Stimulated activated CD4-positive, alpha-beta T cell treated with anti-CD3 and anti-CD28 coated beads, Interleukin-1b, Interleukin-23, amount 100 ng/mL, for 24 hours (primary cell): ENCODE measurements at places on chromosomes 3 and 15.

DNA sequence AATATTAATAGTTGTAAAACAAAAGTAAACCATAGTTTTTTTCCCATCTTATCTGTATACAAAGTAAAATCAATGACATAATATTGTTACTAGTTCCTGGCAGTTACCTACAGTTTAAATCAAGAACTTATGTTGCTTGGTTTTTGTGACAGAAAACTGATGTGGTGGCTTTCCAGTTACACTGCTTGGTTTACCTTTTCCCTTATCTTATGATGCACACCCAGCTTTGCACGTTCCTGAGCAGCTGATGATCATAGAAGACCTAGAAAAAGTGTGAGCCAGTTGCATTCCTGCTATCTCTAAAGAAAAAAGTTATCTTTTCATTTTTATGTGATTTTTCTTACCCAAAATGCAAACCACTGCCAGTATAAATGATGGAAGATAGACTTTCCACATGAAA is 36.4 kb upstream of the LAMP3 start:
- DNase-seq = no peak

- DNase-seq = no peak
These were observed 9.2 kb downstream of the ILDR1 start for GRCh38 chr3:122012821-122013220.

GRCh38 chr3:50163572-50164455 is 8.7 kb downstream of the SEMA3F start:
- DNase-seq = no peak

DNA sequence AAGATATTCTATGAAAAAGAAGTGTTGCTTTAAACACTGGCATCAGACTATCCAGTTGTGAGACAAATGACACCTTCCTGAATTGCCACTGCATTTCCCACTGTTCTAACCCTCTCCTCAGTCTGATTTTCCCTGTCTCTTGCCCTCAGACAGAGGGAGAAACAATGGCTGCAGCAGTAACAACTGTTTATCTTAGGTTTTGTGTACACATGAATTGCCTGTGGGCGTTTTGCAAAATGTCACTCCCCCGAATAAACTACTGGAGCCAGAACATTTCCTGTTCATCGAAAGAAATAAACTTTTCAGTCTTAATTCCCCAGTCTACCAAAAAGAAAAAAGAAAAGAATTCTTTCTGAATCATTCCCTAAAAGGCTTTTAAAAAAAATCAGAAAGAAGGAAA is 155.1 kb downstream of the MAGI1 start:
- DNase-seq = no peak

DNA sequence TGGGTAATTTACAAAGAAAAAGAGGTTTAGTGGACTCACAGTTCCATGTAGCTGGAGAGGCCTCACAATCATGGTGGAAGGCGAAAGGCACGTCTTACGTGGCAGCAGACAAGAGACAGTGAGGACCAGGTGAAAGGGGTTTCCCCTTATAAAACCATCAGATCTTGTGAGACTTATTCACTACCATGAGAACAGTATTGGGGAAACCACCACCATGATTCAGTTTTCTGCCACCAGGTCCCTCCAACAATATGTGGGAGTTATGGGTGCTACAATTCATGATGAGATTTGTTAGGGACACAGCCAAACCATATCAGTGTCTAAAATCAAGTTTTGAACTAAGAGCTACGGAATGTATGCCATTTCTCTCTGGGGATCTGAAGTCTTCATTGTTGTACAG is 354.8 kb upstream of the C2CD4B start:
- no peak for DNase-seq

DNA sequence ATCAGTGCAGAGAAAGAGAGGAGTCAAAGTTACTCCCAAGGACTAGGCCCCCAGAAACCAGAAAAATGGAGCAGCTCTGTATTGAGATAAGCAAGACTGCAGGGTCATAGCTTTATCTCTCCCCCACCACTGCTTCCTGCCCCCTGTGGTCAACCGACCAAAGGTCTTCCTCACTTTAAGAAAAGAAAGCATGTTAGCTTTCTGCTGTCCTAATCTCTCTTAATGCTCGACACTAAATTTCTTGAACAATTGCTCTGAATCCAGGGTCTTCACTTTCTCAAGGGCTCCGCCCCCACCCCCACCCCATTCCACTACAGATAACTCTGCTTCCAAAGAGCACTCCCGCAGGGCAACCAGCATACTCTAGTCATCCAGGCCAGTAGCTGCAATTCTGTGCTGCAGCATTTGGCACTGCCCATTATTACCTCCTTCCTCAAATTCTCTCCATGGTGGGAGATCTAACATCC is 31.9 kb downstream of the TNIK start:
- no peak for DNase-seq

DNA sequence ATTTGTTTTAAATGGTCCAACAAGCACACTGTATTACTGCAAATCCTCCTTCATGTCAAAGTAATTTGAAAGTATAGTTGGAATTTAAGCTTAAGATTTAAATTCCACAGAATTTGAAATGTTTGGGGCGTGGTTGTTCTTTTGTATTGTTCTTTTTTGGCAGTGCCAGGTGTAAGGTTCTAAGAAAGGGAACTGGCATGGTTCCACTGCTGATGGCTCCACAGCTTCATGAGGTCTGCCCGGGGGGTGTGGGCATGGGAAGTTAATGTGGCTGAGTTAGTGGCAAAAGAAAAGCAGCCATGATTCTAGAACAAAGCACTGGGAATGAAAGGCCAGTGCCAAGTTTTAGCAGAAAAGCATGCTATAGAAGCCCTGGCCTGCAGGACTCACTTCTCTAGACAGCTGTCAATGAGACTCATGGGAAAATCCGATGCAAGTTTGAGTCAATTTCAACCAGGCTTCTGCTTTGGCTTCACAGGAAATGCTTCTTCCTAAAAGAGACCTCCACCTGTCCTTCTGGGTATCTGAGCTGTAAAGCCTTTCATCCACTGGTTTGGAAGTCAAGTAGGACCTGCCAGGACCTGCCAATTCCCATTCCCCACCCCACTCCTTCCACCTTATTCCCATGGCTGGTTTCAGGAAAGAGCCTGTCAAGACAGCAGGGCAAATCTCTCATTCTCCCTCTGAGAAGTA is 18.9 kb downstream of the CDCP1 start:
- no peak for DNase-seq

- no peak for DNase-seq
These were observed 336.0 kb upstream of the TRIM42 start for GRCh38 chr3:140341817-140342403.

- no peak for DNase-seq
These were observed 20.2 kb upstream of the GCNT3 start for GRCh38 chr15:59591356-59591755.
